Activated CD4-positive, alpha-beta T cell treated with anti-CD3 and anti-CD28 coated beads, Interleukin-2, amount 50 U/mL, for 16 hours (primary cell): ENCODE measurements at places on chromosomes 2 and 18.

DNA sequence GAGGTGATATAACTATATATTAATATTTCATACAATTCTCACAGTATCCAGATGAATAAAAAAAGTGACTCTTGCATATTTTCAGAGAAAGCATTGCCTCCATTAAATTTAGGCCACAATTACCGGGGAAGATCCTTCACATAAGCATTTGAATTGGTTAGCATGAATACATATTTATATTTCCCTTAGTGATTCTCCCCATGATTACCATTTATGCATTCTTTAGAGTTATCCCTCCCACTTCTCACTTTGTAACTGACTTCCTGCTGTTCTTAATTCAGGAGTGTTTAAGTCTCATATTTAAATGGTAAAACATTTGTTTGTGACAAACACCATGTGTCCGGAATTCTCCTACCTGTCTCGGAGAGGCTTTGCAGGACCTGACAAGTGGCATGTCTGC, 523.4 kb downstream of the CCDC85A start:
- no peak for DNase-seq

- DNase-seq, result no peak
Observed at GRCh38 chr2:144548532-144549191, 28.7 kb upstream of the ZEB2 start.

DNA sequence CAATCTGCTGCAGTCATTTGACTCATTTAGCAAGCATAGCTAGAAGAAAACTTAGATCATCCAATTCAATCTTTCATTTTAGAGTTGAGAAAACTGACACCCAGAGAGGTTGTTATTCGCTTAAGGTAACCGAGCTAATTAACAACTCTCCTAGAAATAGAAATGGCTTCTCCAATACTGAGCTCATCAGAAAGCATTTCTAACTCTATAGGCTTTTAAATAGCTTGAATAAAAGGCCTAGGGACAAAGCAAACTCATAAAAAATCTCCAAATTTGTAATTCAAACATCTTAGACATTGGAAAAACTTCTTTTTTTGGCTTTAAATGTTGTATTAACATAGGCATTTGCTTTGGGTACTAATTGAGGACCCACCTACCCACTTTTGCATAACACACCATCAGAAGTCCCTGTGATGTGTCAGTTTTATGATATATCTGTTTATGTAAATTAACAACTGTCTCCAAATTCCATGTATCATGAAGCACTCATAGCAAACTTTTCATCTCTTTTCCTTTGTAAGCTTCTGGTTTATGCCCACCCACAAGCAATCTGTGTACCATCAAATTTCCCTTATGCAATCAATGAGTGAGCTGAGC, 343.9 kb upstream of the CHST9 start:
- DNase-seq, result no peak

DNA sequence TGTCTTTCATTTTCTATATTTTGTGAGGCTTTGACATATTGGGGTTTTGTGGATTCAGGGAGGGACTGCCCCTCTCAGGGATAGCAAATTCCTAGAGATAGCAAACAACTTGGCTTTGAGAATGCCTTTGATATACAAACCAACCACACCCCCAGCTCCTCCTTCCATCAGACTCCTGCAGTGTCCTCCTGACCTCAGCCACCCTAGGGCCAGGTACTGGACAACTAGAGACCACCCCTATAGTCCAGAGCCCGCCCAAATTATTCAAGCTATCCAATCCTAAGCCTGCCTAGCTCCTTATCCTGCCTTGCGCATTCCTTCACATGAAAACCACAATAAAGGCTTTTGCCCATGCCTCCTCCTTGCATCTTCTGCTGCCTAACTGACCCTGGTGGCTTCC, 22.9 kb upstream of the STAM2 start:
- no peak for DNase-seq

DNA sequence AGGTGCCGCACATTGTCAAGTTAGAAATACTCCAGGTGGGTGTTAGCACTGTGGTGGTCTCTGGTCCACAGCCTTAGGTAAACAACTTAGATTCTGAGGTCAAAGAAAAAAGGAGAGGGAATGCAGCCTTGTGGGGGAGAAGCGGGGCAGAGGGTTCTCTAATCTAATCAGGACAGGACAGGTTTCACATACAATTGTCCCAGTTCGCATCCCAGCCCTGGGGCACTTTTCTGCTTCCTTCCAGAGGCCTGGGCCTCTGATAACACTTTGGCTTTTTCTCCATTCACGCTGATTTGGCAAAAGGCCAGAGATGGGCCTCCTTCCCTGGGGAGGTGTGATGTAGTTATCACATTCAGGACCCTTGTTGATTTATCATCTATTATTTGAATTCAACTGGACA, 32.5 kb downstream of the SLC1A4 start:
- no peak for DNase-seq

GRCh38 chr2:67709835-67710234, 312.7 kb downstream of the ETAA1 start:
- no peak for DNase-seq

DNA sequence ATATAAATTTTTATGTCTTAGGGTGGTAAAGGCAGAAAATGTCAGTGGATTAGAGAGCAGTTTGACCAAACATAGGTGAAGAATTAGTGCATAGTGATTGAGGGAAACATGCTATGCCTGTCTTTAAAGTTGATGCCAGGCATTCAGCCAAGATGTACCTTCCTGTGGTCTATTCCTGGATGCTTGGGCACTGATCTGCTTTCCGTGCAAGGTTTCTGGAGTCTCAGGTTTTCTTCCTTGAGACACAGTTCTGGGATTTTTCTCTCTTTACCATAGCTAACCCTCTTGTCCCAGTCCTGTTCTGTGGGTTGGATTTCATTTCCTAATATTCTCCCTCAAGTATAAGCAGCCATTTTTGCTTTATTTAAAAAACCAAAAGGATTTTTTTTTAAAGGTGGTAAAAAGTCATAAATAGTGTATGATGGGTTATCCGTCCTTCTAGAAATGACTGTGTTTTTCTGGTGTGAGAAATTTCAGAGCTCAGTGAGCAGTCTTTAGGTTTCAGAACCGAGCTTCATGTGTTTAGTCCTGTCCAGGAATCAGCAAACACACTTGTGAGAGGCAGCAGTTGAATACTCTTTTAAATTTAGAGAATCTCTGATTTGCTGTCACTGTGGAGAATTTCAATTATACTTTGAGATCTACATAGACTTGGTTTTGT, 43.0 kb upstream of the CYBRD1 start:
- peak; percentile 58 for DNase-seq

DNA sequence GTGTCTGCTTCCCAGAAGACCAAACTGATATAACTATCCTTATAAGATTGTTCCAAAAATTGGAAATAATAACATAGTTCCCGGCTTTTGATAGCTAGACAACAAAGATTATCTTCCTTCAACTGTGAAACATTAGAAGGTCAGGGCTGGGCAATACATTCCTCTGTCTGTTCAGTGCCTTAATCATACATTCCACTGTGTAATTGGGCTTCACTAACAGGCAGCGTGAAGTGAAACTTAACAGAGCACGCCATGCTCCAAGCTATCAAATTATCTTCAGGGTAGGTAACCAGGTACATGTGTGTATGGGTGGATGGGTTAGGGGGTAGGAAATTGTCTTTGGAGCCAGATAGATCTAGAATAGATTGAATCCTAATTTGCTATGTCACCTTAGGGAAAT, 23.5 kb upstream of the ARL5A start:
- no peak for DNase-seq

GRCh38 chr18:55381277-55381676, 206.7 kb downstream of the TCF4 start:
- DNase-seq, result no peak

DNA sequence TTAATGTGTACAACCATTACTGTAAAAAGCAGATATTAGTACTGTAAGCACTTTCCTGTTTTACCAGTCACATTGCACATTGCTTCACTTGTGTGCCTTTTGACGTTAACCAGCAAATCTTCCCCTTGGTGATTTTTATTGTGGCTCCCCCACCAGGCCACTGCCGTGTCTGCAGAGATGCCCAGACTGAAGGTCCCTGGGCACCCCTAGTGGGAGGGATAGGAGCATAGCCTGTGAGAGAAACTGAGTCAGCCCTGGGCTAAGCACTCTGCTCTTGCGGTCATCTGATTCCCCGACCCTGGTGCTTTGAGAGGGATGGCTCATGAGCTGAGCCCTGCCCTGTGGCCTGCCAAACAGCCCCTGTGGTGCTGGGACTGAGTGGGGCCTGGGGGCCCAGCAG, 73.4 kb downstream of the INPP4A start:
- DNase-seq, result peak; percentile 60

DNA sequence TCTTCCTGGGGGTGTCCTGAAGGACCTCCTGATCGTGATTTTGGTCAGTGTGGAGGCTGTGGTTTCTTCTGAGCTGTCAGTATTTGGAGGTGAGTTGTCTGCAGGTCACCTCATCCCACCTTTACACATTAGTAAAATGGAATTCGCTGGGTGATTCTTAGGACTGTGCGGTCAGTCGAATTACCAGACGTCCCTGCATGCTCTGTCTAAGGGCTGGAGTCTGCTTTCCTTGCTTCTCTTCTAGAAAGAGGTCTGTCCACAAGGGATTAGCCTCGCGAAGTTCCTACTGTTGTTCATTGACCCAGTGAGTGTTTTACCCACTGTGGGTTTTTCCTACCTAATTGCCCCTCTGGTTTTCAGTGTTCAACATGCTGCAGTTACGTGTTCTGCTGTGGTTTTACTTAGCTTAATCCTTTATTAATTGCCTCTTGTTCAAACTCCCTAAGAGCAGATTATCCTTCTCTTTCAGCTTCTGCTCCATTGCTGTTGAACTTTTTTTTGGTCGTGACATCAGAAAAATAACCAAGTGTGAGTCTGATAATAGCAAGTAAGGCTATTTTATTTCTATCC, 183.4 kb downstream of the NEDD4L start:
- DNase-seq, result no peak

GRCh38 chr2:47299555-47299954, 103.4 kb upstream of the MSH2 start:
- no peak for DNase-seq

GRCh38 chr2:68974946-68975665, 670 bp downstream of the GKN1 start:
- no peak for DNase-seq

GRCh38 chr2:3078684-3079083, 298.9 kb downstream of the EIPR1 start:
- no peak for DNase-seq

DNA sequence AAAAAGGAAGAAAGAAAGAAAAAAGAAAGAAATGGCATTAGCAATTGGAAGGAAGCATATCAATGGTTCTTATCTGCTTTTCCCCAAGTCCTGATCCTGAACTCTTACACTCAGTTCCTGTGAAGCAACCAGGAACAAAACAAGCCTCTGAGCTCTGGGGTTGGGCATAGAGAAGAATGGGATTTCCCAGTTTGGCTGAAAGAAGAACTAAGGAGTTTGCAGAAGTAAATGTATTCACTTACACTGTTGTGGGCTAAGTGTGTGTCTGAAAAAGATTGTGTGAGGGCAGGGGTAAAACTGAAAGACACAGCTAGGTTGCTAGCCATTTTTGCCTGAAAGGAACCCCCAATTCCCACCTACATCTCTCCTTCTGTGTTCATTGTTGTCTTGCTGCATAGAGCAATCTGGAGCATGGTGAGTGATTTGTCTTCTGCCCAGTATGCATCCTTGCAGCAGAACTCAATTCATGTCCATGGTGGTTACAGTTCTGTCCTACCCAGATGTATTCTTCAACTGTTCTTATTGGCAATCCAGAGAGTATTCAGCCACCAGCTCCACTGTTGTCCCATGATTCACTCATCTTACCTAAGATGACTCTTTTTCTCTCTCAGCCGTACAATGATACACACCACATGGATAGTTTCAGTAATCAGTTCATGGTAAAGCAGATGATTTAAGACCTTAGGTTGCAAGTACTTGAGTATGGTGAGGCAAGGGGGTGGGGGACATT, 348.7 kb downstream of the ARHGAP15 start:
- no peak for DNase-seq

- no peak for DNase-seq
Observed at GRCh38 chr2:117674172-117674571, 140.3 kb upstream of the DDX18 start.

GRCh38 chr2:190235101-190235500, 84.5 kb downstream of the HIBCH start:
- DNase-seq, result no peak

DNA sequence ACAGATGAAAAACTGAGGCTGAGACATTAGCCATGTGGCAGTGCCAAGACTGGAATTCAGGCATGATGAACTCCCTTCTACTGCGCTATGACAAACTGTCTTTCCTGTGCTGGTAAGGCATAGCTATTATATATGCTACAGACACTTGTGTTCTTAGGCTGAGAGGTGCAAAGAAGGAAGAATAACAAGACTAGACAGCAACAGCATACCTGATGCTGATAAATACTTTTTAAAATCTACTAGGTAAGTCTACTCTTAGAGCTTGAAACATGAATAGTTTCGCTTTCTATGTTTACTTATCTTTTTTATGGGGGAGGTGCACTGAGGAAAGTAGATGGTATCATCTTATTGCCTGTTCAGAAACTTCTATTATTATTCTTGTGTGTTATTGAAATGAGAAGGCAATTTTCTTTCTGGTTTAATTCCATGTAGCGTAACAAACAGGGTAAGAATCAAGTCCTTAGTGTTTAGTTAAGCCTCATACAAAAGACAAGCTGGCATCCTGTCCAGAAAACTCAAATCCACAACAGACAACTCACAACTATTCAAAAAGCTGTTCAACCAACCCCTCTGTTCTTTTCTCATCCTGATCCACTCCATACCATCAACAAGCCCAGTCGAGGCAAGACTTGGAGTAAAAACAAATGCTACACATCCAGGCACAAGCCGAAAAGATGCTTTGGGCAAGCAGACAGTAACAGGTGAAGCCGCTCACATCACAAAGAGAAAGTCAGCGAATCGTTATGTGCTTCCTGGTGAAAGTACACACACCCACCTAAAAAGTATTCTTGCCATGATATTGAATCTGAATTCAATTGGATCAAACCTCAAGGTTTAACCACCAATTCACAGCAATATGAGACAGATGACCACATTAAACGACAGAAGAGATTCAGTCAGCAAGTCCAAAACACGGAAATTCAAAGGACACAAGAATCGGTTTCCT, 1.5 kb downstream of the TTC32 start:
- DNase-seq, result peak; percentile 55

GRCh38 chr2:196184921-196185320, 13.5 kb upstream of the STK17B start:
- no peak for DNase-seq

DNA sequence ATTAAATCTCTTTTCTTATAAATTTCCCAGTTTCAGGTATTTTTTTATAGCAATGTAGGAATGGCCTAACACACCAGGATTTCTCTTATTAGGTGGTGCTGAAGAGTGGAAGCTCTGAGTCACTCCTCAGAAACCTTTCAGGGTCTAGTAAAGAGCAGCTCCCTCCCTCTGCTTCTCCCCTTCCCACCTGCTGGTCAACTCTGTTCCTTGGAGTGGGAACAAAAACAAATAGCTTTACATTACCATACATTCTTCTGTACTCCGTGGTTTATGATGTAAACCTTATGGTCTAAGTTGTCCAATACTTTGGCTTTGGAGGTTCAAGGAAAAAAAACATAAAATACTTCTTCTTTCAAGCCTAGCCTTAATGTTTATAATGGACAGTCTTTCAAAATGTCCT, 2.7 kb upstream of the IL1R1 start:
- DNase-seq, result no peak

GRCh38 chr18:31977270-31977872, 34.4 kb upstream of the TRAPPC8 start:
- DNase-seq, result peak; percentile 37

GRCh38 chr2:238286095-238286494, 2.3 kb downstream of the PER2 start:
- DNase-seq, result no peak
